ENCODE measurements at places on chromosomes 16 and 17.

DNA sequence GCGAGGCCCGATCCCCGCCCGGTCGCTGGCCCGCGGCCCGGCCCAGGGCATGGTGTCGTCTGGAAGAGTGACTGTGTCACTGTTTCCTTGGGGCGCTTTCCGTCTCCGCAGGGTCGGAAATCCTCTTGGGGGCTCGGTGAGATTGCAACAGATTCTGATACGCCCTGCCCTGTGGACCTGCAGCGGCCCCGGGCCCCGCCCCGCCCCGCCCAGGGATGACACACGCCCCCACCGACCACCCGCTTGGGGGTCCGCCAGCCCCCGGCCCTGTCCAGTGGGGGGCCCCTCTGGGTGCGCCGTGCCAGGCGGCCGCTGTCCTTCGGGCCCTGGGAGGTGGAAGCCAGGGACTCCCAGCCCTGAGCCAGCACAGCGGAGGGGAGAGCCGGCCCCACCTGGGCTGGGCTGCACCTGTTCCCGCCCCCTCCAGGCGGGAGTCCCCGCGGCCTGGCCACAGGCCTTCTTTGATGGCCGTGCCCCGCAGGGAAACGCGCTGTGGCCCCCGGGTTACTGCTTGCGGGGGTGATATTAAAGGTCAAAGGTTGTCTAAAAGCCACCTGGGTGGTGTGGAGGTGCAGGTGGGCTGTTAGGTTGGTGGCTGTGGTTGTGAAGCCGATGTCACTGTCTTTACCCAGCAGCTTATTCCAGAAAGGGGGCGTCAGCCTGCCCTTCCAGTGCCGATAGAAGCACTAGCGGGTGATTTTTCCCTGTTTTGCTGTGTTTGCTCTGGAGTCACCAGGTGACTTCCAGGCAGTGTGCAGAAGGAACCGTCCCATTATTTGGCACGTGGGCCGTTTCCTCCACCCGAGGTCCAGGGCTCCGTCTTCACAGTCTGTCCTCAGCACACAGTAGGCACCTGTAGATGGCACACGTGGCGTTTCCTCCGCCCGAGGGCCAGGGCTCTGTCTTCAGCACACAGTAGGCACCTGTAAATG is 752 bp downstream of the TBC1D24 start:
- DNase-seq = no peak

DNA sequence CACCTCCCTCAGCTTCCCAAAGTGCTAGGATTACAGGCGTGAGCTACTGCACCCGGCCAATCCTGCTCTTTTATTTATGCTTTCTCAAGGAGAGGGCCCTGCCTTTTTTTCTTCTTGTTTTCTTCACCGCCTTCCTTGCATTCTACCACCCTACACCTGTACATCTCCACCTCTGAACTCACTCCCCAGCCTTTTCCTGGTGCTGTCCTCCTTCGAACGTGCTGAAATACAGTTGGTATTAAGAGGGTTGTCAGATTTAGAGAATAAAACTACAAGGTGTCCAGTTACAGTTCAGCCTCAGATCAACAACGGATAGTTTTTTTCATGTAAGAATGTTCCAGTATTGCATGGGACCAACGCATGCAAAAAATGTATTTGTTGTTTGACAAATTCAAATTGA is 1.7 kb downstream of the PIRT start:
- DNase-seq = no peak

- DNase-seq = no peak
Observed at GRCh38 chr16:72873853-72874252, 174.1 kb downstream of the ZFHX3 start.

GRCh38 chr17:1375615-1376014 is 24.4 kb downstream of the YWHAE start:
- DNase-seq = no peak

DNA sequence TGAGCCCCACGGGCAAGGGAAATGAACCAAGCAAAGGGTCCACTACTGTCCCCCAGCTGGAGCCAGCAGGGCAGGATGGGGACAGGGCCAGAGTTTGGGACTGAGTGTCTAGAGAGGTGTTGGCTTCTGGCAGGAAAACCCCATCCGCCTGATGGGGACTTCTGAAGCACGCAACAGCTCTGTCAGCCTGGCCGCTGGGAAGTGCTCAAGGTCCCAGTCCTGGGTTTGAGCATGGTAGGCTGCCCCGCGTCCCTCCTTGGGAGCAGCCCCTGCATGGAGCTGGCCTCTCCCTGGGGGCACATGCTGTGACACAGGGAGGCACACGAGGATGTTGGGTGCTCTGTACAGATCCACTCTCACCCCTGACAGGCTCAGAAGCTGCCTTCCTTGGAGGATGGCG is 14.6 kb downstream of the ACE start:
- DNase-seq = peak; percentile 44

DNA sequence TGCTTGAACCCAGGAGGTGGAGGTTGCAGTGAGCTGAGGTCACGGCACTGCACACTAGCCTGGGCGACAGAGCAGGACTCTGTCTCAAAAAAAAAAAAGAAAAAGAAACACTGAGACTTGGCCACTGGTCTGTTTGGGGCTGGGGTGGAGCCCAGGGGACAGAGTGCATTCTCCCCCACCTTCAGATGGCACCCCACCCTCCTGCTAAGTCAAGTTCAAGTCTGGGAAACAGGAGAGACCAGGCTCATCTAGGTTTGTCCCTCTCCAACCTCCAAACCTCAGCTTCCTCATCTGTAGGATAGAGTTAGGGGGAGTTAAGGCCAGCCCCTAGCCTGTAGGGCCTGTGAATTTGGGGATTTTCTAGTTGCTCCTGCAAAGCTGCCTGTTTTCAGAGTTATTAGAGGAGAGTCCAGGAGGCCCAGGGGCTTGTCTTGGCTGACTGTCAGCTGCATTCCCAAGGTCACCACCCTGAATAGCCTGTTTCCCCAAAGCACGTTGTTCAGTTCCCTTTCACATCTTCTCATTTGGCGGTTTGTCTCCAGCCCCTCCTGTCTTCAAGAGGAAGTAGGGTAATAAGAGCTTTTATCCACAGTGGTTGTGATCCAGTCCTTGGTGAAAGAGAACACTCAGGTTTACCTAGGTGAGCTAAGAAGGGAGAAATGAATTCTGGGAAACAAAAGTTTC is 2.2 kb downstream of the MT3 start:
- DNase-seq = no peak

DNA sequence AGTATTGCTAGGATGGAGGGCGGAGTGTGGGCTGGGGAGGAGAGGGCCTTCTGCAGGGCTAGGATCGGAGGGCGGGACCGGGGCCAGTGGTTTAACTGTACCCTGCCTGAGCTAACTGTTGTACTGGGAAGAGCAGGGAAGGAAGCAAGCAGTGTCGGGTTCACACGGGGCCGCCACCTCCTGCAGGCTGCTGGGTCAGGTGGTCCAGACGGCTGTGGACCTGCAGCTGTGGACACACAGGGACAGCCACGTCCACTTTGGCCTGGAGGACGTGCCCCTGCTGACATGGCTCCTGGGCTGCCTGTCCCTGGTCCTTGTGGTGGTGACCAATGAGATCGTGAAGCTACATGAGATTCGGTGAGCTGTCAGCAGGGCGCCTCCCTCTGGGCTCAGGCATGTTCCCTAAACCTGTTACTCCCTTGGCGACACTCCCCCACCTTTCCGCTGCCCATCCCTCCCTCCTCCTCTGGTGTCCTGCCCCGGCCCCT is 16.6 kb downstream of the CASKIN2 start:
- DNase-seq = no peak

DNA sequence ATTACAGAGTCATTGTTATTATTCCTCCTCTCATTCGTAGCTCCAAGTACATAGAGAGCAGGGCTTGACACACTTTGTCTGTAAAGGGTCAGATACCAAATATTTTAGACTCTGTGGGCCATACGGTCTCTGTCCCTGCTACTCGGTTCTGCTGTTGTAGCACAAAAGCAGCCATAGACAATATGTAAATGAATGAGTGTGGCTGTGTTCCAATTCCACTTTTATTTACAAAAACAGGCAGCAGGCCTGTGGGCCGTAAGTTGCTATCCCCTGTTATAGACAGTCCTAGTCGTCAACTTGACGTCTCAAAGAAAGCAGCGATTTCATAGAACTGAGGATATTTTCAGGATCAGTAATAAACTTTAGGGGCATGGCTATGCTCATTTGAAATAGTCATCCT is 161.6 kb downstream of the MSI2 start:
- DNase-seq = no peak

DNA sequence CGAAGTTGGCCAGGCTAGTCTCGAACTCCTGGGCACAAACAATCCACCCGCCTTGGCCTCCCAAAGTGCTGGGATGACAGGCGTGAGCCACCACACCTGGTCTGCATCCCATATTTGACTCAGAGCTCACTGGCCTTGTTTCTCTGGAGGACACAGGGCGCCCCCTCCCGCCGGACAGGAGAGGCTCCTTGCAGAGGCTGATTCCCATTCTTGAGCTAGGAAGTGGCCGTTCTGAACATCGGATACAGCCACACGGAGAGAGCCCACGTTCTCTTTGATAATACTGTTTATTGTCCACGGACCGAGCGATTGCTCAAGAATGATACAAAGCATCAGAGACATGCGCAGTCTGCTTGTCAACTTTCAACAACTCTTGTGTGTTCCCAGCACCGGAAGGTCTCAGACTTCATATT is 12.1 kb upstream of the USP36 start:
- no peak for DNase-seq

DNA sequence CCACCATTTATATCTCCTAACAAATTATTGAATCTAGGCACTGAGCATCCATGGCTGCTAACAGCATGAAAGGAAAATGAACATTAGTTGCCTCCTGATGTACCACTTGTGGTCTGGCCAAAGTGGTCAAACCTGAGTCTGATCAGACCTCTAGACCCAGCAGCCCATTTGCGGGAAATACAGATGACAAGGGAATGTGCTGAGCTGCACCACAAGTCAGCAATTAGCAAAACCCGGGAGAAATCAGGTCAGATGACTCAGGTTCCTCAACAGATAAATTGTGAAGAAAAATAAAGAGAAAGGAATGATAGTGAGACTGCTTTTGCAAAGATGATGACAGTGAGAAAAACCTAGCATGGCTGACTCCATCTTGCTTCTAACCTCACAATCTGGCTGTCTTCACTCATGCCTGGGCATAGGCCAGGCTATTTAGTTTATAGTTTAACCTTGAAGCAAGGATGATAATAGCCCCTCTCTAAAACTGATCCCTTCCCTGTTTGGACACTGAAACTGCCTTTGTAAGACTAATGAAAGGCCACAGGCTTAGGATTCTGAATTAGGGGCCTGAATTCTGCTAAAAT is 142.7 kb upstream of the ASIC2 start:
- no peak for DNase-seq

GRCh38 chr17:50125420-50125997 is 4.5 kb downstream of the SAMD14 start:
- DNase-seq = no peak

DNA sequence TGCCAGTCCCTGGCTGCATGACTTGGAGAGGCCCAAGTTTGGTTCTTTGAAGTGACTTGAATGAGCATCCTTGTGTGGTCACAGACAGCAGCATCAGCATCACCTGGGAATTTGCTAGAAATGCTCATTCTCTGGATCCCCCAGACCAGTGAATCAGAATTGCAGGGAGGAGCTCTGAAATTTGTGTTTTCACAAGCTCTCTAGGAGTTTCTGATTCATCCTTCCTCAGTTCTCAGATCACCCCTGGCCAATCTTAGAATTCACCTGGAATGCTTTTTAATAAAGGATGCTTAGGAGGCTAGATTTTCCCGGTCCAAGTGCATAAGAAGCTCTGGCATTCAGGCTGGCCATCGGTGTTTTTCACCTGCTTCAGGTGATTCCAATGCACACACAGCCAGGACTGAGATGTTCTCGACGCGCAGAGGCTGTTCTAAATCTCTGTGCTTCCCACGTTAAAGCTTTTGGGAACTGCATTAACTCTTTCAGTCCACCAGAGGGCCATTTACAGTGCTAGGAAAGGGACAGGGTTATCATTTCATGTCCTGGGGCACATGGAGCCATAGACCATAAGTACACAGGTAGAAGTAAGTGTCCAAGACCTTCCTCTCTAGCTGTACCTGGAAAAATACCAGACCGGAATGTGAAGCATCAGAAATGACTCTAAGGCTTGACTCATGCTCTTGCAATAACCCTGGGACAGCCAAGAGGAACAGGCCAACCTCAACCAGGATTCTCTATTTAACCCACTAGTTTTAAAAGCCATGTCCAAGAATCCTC is 85.7 kb upstream of the XYLT1 start:
- no peak for DNase-seq

DNA sequence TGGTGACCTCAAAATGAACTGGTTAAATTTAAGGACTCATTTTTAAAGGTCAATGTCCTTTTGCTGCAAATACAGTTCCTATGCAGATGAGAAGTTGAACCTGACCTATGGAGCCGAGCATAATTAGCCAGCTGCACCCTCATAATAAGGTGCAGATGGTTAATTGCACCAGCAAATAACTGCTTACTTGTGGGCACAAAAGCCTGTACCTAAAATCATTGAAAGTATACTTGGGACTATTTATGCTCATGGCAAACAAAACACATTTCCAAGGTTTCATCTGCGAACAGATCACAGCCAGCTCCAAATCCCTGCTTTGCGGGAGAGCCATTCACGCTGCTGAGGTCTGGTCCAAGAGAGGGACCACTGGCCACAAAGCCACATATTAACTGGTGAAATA is 13.0 kb downstream of the HYDIN start:
- DNase-seq = no peak

DNA sequence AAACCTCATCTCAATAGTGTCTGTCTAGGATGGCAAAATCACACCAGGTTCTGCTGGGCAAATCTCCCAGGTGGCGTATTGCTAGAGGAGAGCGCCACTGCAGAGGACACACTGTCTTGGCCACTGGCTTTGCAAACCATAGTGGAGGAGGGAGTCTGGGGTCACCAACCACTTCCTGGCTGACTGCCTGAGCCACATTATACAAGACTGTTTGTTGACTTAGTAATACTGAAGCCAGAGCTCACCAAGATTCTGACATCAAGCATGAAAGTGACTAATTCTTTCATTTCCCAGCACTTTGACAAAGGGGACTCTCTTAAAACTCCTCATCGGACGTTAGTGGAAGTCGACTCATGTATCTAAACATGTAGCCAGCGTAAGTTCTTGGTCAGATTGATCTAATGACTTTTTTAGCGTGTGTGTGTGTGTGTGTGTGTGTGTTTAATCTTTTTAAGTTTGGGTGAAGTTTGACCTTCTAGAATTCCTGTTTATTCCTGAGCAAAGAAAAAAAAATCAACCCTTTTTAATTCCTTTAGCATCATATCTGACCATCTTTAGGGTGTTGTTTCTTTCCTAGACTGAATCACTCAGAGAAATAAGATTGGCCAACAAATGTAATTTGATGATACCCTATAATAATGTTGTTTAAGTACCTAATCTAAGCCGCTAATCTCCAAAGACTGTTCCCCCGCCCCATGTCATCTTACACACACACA is 13.7 kb downstream of the PITPNC1 start:
- peak; percentile 34 for DNase-seq

- no peak for DNase-seq
Observed at GRCh38 chr17:77838748-77839697, 119.5 kb upstream of the TNRC6C start.

GRCh38 chr17:49197346-49197998 is 12.9 kb downstream of the GNGT2 start:
- no peak for DNase-seq

DNA sequence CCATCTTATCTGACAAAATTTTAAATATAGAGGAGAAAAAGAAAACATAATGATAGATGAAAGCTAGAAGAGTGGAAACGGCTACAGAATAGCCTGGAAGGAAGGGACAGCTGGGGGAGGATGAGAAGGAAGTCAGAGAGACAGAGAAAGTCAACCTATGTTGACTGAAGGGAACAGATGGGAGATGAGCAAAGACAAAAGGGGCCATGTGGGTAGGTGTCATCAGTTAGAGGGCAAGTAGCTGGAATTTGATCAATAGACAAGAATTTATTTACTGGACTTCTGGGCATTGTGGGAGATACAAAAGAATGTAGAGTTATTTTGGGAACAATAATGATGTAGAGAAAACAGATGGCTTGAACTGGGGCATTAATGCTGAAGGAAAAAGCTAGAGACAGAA is 194.4 kb downstream of the ANKFN1 start:
- no peak for DNase-seq
